Brain (organoid and tissue), 16 donors: ENCODE measurements at places on chromosomes 7 and 10. TPM values are rescaled to one million over a fixed set of nuclear protein-coding genes. Genes with fewer than 3 reads are reported as not detected.

The LIPM gene
- not detected for polyA plus RNA-seq

The SAMD8 gene
- polyA plus RNA-seq, result 5.6 TPM

The ELN gene
- 61.1 TPM for polyA plus RNA-seq

The IFIT1B gene
- not detected for polyA plus RNA-seq

The ASZ1 gene
- polyA plus RNA-seq, result not detected
